ENCODE measurements at places on chromosomes 11 and 22. TPM values are rescaled to one million over a fixed set of nuclear protein-coding genes. Genes with fewer than 3 reads are reported as not detected.

APIP gene
- total RNA-seq: 17.7 TPM

PKDREJ gene
- total RNA-seq: not detected

PAX6 gene
- 2.1 TPM for total RNA-seq

TNNI2 gene
- under 0.01 TPM for total RNA-seq

FAM180B gene
- not detected for total RNA-seq

TPBGL gene
- total RNA-seq: not detected

BTBD18 gene
- not detected for total RNA-seq

OR52H1 gene
- total RNA-seq: not detected

PLEKHA7 gene
- 1.0 TPM for total RNA-seq

RFPL1 gene
- not detected for total RNA-seq

ATP6V1E1 gene
- 192 TPM for total RNA-seq

PVALB gene
- total RNA-seq: not detected

SLCO2B1 gene
- total RNA-seq: not detected

A4GALT gene
- total RNA-seq: 13.3 TPM

RBMXL2 gene
- not detected for total RNA-seq

SPDYC gene
- total RNA-seq: not detected

TRIM64C gene
- not detected for total RNA-seq

AGBL2 gene
- 0.78 TPM for total RNA-seq

OR52A1 gene
- total RNA-seq: not detected
